ENCODE measurements at places on chromosomes 16 and 17. TPM values are rescaled to one million over a fixed set of nuclear protein-coding genes. Genes with fewer than 3 reads are reported as not detected.

Gene TP53TG3F
- not detected for total RNA-seq

Gene GRB7
- total RNA-seq: 92.8 TPM

Gene G6PC1
- 17.3 TPM for total RNA-seq

Gene SEC14L5
- 0.49 TPM for total RNA-seq

Gene VPS35L
- total RNA-seq: 56.8 TPM

Gene CDRT15L2
- total RNA-seq: not detected

Gene DOC2A
- 18.8 TPM for total RNA-seq

Gene CRK
- 82.2 TPM for total RNA-seq

Gene KRTAP4-3
- total RNA-seq: not detected

Gene MPG
- total RNA-seq: 48.8 TPM

Gene RAB11FIP4
- total RNA-seq: 37.6 TPM

Gene ATP2A3
- total RNA-seq: 96.5 TPM

Gene TAT
- 2.5 TPM for total RNA-seq

Gene TNFRSF17
- 0.46 TPM for total RNA-seq

Gene CCL1
- total RNA-seq: not detected

Gene GALR2
- 0.20 TPM for total RNA-seq

Gene METTL16
- total RNA-seq: 26.1 TPM

Gene C17orf78
- not detected for total RNA-seq

Gene DBNDD1
- 21.2 TPM for total RNA-seq

Gene AARSD1
- total RNA-seq: 28.2 TPM

Gene LGALS9B
- 10.9 TPM for total RNA-seq

Gene TMC8
- total RNA-seq: 16.2 TPM

Gene TBC1D3C
- not detected for total RNA-seq

Gene KRT40
- total RNA-seq: not detected

Gene CA5A
- 0.14 TPM for total RNA-seq

Gene HSD11B2
- 29.1 TPM for total RNA-seq

Gene ZNF652
- 67.4 TPM for total RNA-seq

Gene YPEL2
- total RNA-seq: 75.2 TPM

Data from mucosa of gallbladder (tissue), 1 donor.